Head of caudate nucleus (tissue), 42 donors: ENCODE measurements at places on chromosomes 1 and 21.
A peak's percentile ranks its signal among the peaks of the same experiment; 100 is the strongest.

GRCh38 chr21:44436111-44436611 is 19.1 kb upstream of the LRRC3 start:
- no peak for DNase-seq

DNA sequence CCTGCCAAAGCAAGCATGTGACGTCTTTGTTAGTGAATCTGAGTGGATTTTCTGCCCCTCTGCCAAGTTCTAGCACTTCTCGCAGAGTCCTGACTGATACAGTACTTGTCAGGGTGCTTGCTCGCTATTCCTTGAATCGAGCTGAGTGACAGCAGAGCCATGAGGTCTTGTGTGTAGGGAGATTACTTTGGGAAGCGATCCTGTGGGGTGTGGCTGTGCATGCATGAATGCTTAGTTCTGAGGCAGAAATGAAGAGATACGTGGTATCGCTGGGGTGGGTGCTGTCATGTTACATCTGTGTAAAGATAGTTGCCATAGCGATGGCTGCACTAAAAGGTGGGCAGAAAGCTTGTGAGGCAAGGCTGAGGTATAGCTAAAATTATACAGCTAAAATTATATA is 19.3 kb upstream of the DNAJC28 start:
- DNase-seq = peak; percentile 56

DNA sequence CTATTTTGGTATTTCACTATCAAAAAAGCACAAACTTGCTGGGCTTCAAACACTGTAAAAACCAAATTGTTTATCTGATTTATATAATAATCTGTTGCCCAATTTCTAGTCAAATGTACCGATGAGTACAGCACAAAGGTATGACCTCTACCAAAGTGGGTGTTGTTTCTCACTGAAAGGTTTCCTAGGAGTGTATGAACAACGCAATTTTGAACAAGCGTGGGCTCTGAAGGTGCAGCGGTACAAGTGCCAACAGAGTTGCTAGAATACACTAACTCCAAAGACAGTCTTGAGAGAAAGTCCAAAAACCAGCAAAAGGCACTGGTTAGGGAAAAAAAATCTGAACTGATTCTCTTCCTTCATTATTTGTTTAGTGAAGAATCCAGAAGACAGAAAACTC is 130.4 kb downstream of the ATP1B1 start:
- DNase-seq = no peak

- DNase-seq = no peak
Measured at GRCh38 chr1:200365897-200366426, 43.9 kb downstream of the ZNF281 start.

DNA sequence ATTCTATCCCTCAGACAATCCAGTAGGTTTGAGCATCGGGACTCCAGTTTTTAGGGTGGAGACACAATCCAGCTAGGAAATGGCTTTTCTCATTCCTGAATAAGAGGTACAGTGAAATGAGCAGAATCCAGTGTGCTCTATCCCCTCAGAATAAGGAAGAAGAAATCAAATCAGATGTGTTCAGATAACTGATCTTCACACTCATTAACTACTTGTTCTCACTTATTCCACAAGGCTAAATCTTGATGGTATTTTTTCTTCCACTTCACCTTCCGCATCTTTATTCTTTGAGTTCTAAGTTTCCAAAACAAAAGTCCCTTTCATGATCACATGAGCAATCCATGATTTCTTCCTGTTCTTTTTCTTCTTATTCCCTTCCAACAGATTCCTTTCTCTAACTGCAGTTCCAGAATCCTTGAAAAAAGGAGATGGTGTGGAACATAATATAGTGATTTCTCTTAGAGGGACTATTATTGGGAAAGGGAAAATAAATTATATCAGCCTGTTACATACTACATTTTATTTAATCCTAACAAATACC is 1.7 kb downstream of the SYT11 start:
- DNase-seq = no peak

- no peak for DNase-seq
Measured at GRCh38 chr1:53689736-53690326, 49.1 kb downstream of the GLIS1 start.

- DNase-seq = no peak
Measured at GRCh38 chr1:151540982-151541377, 871 bp downstream of the TUFT1 start.

- no peak for DNase-seq
Measured at GRCh38 chr1:160113407-160113806, 2.2 kb upstream of the ATP1A2 start.

GRCh38 chr1:182614796-182615454 is 10.7 kb upstream of the RGS16 start:
- peak; percentile 67 for DNase-seq

DNA sequence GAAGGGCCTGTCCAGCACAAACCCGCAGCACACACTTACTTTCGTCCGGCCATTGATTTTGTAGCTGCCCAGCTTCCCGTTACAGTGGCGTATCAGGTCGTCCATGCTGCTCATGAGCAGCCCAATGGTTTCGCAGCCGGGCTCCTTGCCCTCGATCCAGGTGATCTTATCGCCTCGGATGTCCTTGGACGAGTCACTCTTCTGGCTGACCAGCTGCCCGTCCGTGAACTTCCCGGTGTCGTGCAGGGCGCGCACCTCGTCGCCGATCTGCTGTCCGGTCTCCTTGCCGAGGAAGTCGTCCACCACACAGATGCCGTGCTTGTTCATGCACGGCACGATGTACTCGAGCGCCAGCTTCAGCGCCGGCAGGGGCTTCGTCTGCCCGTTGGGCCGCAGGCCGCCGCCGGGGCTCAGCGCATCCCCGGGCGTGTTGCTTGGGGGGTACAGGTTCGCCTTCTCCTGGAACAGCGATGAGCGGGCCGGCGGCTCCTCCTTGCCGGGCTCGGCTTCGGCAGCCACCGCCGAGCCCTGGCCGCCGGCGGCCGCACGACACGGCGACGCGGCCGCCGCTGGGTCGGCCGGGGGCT is 1.0 kb downstream of the EGLN1 start:
- DNase-seq = peak; percentile 58

DNA sequence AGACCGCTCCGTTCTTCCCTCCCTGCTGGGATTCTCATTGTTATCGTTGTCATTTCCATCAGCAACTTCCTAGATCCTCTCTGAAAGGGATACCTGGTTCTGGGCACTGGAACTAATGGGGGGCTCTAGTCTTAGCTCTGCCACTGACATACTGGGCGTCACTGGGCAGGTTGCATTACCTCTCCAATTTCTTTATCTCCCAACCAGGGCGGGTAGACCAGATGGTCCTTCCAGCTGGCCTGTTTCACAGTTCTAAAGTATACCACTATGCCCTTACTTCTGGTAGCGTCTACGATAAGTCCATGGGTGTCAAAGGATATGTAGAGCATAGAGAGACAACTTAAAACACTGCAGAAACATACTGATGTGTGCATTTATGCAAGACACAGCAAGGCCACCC is 1.4 kb downstream of the GPR37L1 start:
- DNase-seq = no peak

GRCh38 chr1:236282719-236283118 is 961 bp upstream of the ERO1B start:
- DNase-seq = no peak

- no peak for DNase-seq
Measured at GRCh38 chr1:223678841-223679240, 13.3 kb upstream of the CAPN8 start.

- no peak for DNase-seq
Measured at GRCh38 chr1:203186091-203186445, 436 bp downstream of the CHI3L1 start.

- peak; percentile 56 for DNase-seq
Measured at GRCh38 chr1:25805863-25806225, 5.9 kb downstream of the SELENON start.

DNA sequence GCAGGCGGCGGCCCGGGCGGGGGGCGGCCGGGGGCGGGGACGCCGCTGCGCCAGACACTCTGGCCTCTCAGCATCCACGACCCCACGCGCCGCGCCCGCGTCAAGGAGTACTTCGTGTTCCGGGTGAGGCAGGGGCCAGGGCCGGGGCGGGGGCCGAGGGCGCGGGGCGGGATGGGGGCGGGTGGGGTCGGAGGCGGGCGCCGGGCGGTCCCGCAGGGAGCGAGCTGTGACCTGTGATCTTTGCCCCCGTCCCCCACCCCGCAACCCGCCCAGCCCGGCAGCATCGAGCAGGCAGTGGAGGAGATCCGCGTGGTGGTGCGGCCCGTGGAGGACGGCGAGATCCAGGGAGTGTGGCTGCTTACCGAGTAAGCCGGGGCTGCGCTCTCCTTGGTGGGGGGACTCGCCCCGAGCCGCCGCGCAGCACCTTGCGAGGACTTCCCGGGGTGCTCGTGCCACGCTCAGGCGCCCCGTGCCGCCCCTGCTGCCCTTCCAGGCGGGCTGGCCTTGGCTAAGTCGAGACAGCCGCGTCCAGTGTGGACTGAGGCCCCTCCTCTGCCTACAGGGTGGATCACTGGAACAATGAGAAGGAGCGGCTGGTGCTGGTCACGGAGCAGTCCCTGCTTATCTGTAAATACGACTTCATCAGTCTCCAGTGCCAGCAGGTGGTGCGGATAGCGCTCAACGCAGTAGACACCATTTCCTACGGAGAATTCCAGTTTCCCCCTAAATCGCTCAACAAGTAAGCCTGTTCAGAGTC is 514 bp downstream of the TPRG1L start:
- DNase-seq = no peak

GRCh38 chr1:107135463-107135862 is 5.4 kb upstream of the NTNG1 start:
- no peak for DNase-seq

- DNase-seq = no peak
Measured at GRCh38 chr1:8860738-8861516, 17.6 kb downstream of the ENO1 start.

DNA sequence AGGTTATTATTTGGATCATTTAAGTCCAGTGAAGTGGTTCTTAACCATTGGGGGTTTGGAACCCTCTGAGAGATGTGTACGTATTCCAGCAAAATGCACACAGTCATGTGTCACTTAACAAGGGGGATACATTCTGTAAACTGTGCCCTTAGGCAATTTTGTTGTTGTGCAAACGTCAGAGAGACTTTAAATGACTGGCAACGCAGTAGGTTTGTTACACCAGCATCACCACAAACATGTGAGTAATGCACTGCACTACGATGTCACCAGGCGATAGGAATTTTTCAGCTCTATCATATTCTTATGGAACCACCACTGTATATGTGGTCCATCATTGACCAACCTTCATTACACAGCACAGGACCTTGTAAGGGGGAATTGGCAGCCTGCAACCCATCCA is 11.9 kb downstream of the AHCYL1 start:
- no peak for DNase-seq

DNA sequence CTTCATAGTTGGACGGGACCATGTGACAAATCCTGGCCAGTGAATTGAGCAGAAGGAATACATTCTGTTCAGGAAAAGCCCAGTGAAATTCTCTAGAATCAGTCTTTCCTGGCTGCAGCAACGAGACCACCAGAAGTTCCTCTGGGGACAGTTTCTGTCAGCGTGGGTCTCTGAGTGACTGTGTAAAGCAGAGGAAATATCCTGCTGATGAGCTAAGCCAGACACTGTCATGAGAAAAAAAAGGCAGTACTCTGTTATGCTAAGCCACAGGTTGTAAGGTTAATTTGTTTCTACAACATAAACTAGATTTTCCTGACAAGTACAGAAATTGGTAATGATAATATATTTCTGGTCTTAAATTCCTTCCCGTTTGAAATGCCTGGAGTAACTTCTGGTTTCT is 664.4 kb downstream of the LMO4 start:
- DNase-seq = no peak

- no peak for DNase-seq
Measured at GRCh38 chr1:7643530-7643929, 127.6 kb upstream of the VAMP3 start.

DNA sequence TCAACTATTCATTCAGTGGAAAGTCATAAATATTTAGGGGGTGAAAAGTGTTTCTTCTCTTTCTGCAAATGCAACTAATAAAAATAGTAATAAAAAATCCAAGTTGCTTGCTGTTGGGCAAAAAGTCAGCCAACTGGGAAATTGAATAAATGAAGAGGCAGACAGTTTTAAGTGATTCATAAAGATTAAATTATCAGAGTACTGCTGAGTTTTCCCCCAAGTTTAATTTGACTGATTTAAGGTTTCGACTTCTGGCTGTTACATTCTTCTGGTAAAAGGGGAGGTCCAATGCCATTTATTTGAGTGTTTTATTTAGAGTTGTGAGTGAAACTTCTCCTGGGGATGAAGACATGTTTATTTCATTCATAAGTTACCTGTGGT is 125.5 kb downstream of the NTPCR start:
- no peak for DNase-seq

GRCh38 chr1:154958036-154958435 is 2.1 kb upstream of the PBXIP1 start:
- DNase-seq = no peak

- DNase-seq = no peak
Measured at GRCh38 chr1:65027666-65028358, 61.5 kb upstream of the JAK1 start.

DNA sequence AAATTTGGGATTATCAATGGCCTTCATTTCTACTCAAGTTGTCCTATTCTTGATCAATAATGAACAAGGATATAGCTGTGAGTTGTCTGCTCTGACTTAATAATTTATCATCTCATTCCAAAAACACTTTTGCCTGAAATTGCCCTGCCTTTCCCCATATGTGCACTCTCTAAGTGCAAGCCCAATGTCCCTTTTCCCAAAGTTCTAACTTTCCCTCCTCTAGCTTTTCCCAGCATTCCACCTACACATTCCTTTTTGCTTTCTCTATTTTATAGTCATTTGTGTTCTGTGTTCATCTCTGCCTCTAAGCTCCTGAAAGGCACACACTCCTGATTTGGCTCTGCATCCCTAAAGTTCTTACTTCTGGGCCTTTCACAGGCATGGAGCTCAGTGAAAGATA is 34.7 kb downstream of the SUSD4 start:
- no peak for DNase-seq

DNA sequence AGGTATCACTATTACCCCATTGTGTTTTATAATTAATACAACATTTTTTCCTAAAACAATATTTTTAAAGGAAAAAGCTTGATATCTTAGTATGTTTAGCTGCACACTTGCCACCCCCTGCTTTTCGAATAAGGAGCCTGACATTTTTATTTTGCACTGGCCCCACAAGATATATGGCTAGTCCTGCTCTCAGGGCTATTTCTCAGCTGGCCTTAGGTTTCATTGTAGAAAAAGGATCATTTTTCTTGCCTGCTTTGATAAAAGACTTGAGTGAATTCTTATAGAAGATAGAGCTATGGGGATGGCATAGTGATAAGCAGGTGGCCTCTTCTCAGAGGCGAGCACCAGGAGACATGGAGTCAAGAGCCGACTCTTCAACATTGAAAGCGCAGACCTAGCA is 167.0 kb downstream of the FAM78B start:
- DNase-seq = no peak

- DNase-seq = no peak
Measured at GRCh38 chr21:32096411-32096810, 182.4 kb downstream of the MIS18A start.

DNA sequence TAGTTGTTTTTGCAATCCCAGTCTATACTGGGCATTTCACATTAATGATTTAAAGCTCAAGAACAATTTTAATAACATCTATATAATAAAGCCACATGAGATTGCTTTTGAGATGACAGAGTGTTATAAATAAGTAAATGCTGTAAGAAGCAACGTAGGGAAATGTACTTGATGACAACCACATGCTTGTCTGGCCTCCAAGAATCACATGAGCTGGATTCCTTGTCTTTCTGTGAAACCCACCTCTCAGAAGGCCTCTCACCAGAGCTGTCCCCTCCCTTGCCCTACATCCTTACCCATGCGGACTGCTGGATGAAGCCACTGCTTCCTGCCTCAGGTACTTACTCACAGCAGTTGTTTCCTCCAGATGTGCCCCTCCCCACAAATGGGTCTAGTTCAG is 145.1 kb upstream of the CTTNBP2NL start:
- DNase-seq = no peak
